ENCODE measurements at places on chromosomes 4 and X.

DNA sequence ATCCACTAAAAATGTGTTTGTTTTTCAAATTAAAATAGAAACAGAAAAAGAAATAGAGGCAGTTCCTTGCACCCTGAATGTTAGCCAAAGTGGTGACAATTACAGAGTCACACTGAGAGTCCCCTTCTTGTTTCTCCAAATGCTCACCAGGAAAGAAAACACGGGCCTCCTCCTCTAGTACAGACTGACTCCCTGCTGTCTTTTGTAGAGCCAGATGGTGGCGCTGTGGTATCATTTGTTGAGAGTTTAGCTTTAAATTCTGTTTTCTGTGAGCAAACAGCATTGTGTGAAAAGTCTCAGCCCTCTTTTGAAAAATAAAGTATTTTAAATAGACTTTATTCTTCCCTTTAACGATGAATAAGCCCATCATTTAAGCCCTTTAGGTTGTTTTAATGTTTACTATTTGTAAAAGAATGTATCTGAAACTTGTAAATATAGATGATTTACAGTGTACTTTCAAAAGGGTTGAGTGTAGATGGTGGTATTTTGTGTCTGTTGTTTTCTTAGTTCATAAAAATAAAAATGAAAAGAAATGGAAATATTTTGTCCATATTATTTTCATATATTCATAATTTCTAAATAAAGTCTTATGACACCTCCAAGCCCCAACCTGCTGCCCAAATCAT is 36.9 kb upstream of the ATOH1 start:
- DNase-seq, result no peak

GRCh38 chr4:95506264-95506663 is 42.5 kb downstream of the UNC5C start:
- no peak for DNase-seq

DNA sequence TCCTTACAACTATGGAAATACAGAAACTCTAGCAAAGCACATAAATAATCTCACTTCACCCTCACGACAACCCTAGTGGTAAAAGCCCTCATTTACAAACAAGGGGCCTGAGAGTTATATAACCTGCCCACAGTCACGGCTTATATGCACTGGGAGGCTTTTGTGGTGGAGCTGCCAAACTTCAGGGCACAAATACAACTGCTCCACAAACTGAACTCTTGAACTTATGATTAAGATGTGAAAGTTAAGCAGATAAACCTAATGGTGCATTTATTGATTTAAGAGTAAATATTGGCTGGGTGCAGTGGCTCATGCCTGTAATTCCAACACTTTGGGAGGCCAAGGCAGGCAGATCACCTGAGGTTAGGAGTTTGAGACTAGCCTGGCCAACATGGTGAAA is 19.0 kb downstream of the SLC2A9 start:
- DNase-seq, result no peak

- DNase-seq, result no peak
Measured at GRCh38 chr4:89894649-89895550, at the start of gene MMRN1. Gene MMRN1, plus strand, starts transcription at chr4:89894854. Its CDS starts 118 bp downstream, at chr4:89894972.

GRCh38 chr4:16442296-16442695 is 216.0 kb upstream of the TAPT1 start:
- DNase-seq, result no peak

DNA sequence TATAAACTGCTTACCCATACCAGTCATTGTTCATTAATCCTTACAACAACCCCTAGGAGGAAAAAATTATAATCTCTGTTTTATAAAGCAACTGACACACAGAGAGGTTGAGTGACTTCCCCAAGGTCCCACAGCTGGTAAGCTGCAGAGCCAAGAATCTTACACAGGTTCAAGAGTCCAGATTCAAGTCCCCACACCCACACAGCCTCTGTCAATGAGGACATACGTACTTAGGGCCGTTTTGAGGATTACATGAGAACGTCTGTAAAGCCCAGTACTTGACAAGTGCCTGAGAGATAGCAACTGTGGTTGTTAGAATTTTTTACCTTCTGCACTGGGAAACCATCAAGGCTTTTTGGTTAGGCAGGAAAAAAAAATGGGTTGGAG is 556 bp upstream of the SLC25A43 start:
- no peak for DNase-seq
